Bronchial epithelial cell (primary cell): ENCODE measurements at places on chromosomes 4 and X.

- DNase-seq = peak; percentile 15
Measured at GRCh38 chrX:30618160-30618765, 35.0 kb upstream of the GK start.

DNA sequence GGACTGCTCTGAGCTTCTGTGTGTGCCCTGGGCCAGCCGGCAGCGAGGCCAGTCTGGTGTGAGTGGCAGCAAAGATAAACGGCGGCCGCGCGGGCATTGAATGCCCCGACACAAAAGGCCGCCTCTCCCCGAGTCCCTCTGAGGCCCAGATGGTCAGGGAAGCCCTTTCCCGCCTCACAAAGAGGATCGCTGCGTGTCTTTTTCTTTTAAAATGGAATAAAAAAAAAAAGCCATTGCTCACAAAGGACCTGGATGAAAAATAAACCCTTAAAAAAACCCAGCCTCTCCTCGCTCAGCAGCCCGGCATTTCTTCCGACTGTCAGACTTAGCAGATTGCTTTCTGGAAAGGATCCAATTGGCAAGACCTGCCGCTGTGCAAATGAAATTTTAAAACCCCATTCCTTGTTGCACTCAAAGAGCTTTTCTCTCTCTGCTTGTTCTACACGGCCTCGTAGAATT is 578.7 kb downstream of the BCOR start:
- DNase-seq = no peak

DNA sequence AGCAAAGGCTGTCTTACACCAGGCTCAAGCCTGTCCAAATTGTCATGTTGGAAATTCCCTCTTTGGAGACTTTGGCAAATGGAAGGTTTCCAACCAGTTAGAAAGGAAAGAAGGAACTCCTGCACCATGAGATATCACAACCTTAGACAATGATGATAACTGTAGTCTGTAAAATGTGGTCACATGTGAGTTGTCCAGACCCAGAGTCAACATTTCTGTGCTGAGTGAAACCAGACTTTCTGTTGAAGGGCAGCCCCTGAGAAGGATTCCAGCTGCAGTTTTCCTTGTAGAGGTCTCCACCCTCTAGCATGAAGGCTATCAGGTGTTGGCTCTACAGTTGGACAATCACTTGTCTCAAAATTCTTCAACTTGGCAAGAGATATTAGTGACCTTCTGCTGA is 82.4 kb downstream of the SOX3 start:
- no peak for DNase-seq

DNA sequence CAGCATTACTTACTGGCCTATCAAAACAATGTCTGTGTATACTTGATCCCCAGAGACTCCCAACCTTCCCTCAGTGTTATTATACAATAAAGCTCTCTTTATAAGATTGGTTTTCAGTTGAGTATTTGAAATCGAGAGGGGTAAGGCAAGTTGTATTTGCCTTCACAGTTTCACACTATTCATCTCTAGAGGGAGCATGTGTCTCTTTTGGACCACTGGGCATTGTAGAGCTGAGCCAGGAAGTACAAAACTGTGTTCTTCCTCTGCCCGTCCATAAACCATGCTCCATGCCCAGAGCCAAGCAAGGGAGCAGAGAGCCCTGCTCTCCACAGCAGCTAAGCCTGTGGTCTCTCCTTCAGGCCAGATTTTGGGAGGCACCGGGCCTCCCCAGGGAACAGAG is 61.5 kb upstream of the HHIP start:
- DNase-seq = no peak
